ENCODE measurements at places on chromosomes 2 and 18.

DNA sequence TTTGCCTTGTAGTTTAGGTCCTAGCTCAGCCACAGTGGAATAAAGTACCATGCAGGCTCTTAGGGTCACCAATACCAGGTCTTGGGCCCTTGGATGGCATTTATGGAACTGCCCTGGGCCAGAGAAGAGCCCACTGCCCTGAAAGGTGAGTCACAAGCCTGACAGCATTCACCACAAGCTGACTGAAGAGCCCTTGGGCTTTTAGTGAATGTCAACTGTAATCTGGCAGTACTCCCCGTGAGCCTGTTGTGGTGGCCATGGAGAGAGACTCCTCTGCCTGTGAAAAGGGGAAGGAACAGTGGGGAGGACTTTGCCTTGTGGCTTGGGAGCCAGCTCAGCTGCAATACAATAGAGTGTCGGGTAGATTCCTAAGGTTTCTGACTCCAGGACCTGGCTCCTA is 1389.7 kb downstream of the DSC3 start:
- no peak for DNase-seq

DNA sequence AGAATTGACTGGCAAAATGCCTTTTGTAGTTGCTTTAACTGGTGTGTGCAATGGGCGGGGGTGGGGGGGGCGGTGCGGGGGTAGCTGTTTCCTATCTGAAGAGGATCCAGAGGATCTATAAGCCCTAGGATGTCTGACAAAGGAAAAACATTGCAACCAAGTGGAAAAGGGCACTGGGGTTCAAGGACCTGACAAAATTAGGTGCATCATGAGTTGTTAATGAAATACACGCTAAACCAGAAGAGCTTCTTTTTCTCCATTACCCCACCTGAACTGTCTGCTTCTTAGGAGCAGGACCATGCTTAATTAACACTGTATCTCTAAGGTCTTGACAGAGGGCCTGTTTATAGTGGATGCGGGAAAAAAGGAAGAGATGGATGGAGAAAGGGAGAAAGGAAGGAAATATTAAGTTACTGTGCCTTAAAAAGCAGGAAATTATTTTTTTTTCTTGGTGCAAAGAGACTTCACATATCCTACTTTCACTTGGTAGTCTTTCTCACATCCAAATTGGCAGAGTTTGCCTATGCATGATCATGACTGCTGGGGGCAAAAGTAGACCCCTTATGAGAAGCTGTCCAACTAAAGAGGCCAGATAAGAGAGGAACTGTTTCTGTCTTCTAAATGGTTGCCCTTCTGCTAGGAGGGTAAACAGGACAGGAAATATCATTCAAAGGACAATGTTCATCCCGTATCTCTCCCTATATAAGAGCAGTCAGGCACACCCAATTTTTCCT is 4.6 kb downstream of the RND3 start:
- no peak for DNase-seq

DNA sequence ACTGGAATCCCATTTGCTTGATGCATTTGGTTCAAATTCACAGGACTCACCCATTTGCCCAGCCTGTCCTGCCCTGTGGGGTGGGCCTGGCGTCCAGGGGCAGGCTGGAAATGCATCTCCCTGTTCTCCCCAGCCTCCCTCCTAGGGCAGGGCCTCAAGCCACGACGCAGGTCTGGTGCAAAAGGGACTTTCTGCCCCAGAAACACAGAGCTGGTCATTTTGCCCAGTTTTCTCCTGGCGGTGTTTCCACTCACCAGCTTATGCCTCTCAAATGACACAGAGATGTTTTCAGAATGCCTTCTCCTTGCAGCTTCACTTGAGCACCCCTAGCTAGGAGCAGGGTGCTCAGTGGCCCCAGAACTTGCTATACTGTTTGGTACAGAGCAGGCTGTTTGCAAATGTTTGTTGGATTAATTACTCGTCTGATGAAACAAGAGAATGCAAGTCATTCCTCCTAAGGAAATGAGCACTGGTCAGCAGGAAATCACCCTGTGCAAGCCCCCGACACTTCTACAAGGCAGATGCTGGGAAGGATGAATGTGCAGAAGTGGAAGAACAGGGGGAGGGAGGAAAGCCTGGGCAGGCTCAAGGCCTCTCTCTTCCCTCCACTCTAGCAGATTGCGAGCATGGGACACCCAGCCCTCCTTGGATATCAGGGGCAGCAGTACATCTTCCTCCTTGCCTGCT is 164.3 kb upstream of the APCDD1 start:
- DNase-seq: no peak

DNA sequence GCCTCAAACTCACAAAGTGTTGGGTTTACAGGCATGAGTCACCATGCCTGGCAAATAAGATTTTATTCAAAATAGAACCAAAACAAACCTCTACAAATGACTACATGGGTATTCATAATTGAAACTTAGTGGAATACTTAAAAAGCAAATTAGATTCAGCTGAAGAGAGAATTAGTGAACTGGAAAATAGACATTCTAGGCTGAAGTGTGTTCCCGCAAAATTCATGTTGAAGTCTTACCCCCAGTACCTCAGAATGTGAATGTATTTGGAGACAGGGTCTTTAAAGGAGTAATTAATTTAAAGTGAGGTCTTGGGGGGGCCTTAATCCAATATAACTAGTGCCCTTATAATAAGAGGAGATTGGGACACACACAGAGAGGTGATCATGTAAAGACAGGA is 88.5 kb upstream of the OTOS start:
- DNase-seq: no peak

- DNase-seq: no peak
These were observed 34.0 kb downstream of the LOXHD1 start for GRCh38 chr18:46622999-46623398.

DNA sequence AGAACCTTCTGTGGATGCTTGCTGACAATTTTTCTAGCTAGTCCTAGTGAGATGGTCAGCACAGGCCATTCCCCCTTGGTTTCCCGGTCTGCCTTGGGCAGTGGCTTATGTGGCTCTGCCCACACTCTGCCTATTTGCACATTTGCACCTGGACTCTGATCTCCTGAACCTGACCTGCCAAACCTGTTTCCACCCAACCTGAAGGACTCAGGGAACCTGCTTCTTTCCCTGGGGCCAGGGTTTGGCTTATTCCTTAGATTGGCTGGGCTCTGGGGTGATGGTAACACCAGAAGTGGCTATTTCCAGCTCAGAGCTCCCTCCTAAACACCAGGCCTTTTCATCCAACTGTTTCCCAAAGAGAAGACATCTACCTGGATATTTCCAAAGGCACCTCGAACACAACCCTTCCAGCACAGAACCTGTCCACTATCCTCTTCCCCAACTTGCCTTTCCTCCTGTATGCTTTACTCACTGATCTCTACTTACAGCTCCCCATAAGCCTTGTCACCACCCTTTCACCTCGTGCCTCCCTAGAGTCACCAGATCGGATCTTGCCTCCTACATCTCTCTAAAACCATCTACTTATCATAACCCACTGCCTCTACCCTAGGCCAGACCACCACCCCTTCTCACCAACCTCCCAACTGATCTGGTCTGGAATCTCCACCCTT is 5.8 kb upstream of the MTA3 start:
- no peak for DNase-seq

DNA sequence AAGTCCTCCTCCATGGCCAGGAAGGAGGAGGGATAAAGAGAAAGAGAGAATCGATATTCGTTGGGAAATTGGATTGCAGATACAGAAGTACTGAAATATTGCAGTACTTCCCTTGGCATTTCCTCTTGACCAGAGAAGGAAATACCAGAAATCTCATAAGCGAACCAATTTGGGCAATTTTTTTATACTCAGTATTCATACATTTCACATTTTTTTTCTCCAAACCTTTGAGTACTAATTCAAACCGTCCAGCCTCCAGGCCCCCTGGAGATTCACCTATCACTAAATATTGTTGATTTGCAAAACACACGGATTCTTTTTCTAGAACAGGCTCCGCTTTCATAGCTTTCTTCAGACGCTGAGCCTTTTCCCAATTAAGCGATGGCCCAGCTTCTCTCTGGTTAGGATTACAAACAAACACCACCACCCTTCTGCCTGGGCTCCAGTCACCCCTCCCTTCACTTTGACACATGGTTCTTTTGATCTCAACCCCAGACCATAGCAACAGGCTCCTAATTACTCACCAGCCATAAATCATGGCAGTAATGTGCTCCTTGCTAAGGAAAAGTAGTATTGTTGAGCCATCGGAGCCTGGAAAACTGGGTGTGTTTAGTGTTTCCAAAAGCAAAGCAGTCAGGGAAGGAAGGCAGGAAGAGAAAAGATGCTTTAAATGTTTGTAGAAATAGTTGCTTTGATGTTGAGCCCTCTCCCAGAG is 138.4 kb upstream of the CCDC68 start:
- no peak for DNase-seq

DNA sequence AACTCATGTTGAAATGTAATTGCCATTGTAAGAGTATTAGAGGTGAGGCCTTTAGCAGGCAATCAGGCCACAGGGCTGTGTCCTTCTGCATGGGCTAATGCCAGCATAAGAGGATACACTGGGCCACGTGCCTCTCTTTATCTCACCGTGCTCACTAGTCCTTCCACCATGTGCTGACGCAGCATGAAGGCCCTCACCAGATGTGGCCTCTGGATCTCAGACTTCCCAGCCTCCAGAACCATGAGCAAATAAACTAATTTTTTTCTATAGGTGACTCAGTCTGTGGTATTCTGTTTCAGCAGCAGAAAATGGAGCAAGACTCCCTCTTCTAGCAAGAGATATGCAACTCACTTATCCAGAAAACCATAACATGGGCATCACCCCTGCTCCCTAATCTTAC is 149.7 kb upstream of the ZNF236 start:
- DNase-seq: no peak

DNA sequence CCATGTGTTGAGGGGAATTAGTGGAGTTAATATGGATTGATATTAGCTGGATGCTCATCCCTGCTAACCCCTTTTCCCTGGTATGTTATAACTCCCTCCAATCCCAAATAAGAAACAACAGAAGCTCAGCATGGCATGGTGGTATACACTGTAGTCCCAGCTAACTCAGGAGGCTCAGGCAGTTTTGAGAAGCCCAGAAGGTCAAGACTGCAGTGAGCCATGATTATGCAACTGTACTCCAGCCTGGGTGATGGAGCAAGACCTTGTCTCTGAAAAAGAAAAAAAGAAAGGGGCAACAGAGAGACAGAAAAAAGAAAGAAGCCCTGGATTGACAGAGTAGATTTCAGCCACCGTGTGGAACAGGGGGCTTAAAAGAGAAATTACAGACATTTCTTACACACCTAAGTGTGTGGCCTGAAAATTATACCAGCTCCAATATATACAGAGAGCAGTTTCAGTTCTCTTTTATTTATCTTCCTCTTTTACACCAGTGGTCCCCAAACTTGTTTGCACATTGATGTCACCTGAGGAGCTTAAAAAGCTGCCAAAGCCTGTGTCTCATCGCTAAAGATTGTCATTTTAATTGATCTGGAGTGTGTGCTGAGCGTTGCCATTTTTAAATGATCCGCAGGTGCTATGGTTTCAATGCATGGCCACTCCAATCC is 203.6 kb downstream of the UBE2E3 start:
- DNase-seq: no peak

DNA sequence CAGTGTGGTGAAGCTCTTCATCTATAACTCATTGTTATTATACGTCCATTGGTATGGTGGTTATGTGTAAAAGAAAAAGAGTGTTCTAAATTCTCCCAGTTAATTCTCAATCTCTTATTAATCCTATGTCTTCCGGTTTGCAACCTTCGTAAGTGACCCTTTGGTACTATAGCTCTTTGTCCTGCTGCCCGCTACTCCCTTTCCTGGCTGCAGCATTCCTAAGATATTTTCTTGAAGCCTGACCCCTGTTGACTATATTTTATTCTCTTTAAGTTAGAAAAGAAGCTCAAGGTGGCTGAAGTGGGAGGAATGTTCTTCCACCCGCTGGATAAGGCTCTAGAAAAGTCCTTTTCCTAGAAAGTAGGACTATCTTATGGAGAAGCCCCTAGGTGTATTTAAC is 684.8 kb downstream of the SOCS6 start:
- no peak for DNase-seq

- no peak for DNase-seq
These were observed 402.3 kb upstream of the GYPC start for GRCh38 chr2:126253669-126254068.
